ENCODE measurements at places on chromosomes 6 and 20.

DNA sequence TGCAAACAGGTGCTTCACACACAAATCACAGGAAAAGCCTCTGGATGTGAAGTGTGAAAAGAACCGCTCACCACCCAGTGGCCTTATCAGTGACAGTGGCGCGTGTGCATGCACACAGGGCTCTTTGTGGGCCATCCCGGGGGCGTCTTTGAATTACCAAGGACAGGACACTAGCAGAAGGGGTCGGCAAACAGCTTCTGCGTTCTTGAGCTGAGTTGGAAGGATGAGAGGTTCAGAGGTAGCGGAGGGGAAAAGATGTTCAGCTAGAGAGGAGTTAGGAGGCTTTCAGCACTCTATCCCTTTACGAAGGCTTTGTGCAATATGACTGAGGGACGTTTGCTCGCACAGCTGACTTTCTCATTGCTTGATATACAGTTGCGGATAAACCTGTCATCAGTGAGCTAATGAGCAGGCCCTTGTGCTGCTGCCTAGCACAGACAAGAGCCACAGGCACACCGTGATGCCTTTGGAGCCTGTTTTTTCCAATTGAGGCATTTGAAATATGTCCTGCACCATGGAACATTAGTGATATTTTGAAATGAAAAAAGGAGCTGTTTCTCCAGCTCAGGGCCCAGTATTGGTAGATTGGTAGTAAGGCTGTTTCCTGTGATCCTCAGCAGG is 83.1 kb downstream of the IYD start:
- no peak for DNase-seq

GRCh38 chr20:20251317-20251716 is 116.6 kb upstream of the INSM1 start:
- DNase-seq: no peak

GRCh38 chr20:63327231-63327745 is 33.9 kb downstream of the CHRNA4 start:
- no peak for DNase-seq

- no peak for DNase-seq
Observed at GRCh38 chr20:50578061-50578777, 68.0 kb downstream of the PTPN1 start.

DNA sequence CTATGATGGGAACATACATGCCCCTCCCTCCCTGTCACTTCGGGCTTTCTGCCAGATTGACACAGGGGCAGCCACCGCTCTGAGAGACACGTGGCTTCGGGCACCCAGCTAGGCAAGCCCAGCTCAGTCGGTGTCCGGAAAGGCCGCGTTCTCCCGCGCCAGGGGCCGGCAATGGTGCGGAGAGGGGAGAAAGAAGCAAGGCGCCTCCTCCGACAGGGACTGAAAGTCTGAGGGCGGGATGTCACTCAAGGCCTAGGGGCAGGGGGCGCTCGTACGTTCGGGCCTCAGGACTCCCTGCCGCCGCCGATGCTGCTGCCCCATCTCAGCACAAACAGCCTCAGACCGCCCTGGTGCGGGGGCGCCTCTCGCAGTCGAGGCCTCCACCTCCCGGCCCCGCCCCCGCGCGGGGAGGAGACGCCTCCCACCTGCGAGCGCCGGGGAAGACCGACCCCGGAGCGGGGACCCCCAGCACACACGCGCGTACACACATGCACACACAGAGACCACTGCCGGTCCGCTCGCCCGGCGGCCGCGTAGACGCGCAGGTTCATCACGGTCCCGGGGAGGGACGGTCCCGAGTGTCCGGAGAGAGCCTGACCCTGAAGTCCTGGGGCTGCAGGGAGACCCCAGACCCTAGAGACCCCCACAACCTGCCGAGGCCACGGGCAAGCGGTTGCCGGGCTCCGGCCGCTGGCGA is 1.9 kb downstream of the GRM4 start:
- peak; percentile 69 for DNase-seq

- DNase-seq: no peak
Observed at GRCh38 chr6:154122195-154122925, 83.3 kb downstream of the OPRM1 start.

- DNase-seq: no peak
Observed at GRCh38 chr6:160238761-160239751, 19.6 kb downstream of the SLC22A2 start.

DNA sequence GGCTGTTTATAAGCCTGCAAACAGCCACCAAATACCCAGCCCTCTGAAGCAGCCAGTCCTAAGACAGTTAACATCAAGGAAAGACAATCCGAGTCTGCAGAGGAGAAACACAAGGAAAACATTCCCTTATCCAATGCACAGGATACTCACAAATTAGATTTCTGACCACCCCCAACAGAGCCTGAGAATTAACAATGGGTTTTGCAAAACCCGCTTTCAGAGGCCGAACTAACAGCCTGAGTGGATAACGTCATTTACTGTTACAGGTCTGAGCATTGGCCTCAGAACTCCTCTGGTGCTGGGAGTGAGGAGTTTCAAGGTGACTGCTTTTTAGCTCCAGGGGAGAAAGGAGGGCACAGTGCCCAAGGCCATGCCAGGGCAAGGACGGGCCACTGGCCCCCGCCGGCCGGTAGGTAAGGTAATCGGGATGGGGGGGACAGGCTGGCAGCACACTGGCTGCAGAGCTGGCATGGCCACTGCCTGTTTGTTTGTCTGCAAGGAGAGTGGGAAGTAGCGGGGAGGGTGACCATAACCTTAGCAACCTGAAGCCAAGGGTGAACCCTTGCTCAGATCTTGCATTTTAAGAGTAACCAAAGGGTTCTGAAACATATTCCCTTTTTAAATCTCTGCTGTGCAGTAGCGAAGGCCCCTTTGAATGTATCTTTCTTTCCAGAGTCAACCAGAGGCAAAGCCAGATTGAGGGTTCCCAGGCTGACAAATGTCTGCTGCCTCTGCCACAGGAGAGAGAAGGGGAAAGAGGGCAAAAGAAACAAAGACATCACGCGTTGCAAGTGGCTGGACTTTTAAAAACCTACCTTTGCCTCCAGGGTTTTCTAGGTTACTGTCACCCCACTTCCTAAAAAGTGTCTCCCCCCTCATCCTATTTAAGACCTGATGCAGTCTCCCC is 3.9 kb downstream of the ZMYND8 start:
- DNase-seq: no peak

- no peak for DNase-seq
Observed at GRCh38 chr6:108961985-108962384, 113.8 kb downstream of the ARMC2 start.

DNA sequence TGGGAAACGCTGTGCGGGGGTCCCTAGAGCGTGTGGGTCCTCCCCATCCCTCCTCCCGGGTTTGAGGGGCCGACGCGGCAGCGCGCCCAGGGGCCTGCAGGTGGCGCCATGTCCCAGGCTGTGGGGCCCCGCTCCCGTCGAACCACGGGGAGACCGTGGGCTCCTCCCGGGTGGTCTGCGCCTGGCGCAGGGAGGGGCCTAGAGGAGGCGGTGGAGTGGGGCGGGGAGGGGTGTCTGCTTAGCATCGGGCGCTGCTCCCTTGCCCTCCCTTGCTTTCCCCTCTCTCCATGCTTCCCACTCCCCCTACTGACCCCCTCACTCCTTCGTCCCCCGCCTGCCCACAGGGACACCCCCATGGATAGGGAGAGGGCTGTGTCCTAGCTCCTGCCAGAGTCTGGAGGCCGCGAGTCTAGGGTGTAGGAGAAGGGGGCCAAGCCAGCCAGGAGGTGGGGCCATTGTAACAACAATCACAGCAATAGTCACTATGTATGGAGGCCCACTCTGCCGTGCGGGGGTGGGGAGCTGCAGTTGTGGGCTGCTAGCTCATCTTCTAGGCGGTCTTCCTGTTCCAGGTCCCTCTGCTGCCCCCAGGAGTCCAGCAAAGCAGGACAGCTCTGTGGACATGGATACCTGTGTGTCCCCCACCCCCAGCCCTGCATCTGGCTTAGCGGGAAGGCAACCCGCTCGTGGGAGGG is 51.7 kb downstream of the CHMP4B start:
- peak; percentile 67 for DNase-seq

DNA sequence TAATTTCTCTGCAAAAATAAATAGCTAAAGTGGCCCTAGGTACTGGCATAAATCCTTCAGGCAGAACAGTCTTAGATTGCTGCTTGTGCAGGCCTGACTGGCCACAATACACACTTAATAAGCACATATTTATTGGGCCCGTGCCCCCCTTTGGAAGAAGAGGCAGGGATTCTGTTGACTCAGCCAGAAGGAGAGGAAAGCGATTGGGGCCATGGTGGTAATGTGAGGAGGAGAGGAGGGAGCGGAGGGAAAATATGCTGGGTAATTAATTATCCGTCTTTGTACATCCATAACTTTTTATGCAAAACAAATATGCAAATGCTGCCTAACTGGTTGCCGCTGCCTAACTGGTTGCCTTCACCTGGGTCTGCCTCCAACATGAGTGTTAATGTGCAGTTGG is 36.2 kb downstream of the CD40 start:
- DNase-seq: no peak

- DNase-seq: no peak
Observed at GRCh38 chr6:55775029-55775318, 100.4 kb downstream of the BMP5 start.

DNA sequence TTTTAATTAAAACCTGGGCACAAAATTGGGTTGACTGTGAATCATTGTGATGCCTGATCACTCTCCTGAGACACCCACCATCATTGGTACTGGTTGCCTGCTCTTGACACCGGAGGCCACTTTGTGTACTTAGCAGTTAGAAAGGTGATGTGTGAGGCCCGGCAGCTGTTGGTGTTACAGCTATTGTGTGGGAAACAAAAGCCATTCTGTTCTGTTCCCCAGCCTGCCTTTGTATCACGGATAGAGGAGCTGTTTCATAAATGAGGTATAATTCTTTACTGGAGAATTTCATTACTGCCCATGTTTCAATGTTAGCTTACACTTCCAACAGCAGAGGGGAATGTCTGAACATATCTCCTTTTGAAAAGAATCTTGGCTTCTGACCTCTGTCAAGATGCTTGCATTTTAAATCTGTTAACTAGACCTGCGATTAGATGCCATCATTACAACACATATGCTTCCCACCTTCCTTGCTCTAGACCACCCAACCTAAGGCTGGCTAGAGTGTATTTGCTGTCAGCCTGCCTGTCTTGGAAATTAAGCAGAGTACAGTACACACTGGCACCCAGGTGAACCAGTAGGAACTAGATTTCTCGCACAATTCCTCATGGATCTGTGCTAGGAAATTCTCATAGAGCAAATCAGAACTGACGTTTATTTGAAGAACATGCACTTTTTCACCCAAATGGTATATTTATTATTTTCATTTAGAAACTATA is 142.4 kb upstream of the INSM1 start:
- DNase-seq: no peak
